ENCODE measurements at places on chromosomes 1 and 21.

GRCh38 chr1:103254691-103255090 lies 146.4 kb upstream of the COL11A1 start:
- DNase-seq = no peak

- DNase-seq = no peak
Measured at GRCh38 chr1:185939142-185939541, 205.0 kb downstream of the HMCN1 start.

DNA sequence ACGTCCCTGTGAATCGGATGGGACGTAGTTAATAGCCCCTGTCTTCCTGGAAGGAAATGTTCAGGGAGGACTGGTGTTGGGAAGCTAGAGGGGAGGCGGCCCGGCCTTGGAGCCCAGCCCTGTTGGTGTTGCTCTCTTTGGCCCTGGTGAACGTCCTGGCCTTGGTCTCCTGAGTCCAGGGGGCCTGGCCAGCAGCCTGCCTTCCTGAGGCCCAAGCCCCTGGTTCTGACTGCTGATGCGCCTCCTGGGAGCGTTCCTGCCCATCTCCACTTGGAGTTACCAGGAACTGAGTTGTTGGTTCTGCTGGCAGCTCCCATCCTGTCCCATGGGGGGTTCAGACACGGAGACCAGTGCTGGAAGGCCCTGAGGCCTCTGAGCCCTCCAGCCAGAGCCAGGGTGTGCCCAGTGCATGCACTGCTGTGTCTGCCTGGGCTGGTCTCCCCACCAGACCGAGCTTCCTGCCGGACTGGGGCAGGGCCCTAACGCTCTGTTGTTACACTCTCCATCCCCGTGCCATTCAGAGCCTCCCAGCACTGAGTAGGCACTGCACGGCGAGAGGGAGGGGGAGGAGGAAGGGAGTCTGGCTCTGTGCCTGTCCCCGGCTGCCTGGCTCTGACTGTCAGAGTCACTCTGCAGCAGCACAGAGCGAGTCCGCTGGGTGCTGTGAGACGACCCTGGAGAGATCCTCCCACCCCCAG lies 382.5 kb upstream of the VAMP3 start:
- DNase-seq = no peak

GRCh38 chr1:37588939-37589338 lies 6.8 kb downstream of the GNL2 start:
- no peak for DNase-seq

- no peak for DNase-seq
Measured at GRCh38 chr1:223394706-223395105, 1.5 kb downstream of the CCDC185 start.

GRCh38 chr21:33308586-33309490 lies 15.9 kb upstream of the IFNAR1 start:
- DNase-seq = no peak

DNA sequence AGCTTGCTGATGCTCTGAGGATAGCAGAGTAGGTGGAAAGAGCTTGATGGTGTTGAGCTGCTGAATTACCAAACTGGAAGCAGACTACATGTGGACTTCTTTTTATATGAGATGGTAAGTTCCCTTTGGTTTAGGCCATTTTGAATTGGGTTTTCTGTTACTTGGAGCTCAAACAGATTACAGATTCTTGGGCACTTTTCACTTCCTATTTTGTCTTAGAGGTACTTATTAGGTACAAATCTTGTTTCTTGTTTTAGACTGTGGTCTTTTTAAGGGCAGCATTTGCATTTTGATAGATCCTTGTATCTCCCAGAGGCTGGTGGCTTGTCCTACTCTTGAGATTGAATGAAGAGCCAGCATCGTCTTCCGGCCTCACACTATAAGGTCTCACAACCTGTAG lies 70.2 kb downstream of the GADD45A start:
- DNase-seq = no peak

DNA sequence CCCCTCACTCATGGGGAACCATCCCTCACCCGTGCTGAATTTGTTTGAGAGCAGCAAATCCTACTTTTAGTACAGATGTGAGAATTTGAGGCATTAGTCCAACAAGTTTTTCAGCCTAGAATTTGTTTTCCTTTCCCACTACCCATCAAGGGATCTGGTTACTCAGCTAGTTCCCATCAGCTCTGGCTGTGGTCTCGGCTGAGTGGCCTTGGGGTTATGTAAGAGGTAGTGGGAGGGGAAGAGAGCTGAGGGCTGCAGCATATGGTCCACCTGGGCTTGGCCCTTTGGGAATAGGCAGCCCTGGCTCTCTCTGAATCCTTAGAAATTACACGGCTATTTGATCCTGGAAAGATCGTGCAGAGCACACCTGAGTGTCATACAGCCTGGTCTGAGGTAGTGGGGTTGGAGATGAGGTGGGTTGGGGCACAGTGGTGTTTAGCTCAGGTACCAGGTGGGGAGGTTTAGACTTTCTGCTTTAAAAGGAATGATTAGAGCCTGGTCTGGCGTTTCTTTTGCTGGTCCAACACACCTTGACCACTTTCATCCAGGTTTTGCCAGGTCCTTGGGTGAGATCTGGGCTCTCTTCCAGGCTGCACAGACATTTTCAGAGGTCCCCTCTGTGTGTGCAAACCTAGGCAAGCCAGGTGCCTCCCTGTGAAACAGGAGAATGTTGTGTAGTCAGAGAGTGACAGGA lies 4.2 kb downstream of the GSTM4 start:
- DNase-seq = no peak

- DNase-seq = no peak
Measured at GRCh38 chr1:213333121-213333520, 282.1 kb downstream of the RPS6KC1 start.

DNA sequence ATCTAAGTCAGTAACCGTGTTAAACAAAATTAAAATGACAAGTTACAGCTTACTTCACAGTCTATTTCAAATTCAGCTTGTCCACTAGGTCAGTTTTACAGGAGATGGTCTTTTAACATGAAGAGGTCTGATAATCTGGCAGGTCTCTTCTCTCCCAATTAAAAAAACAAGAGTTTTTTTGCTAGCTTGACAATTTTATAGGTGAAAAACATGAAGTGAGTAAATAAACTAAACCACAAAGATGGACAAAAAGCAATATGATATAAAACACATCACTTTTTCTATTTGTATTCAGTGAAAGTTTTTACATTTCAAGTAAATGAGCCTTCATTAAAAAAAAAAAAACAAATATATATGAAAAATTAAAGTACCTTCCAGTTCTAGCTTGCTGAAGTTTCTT lies 25.0 kb upstream of the TTC39A start:
- DNase-seq = no peak

DNA sequence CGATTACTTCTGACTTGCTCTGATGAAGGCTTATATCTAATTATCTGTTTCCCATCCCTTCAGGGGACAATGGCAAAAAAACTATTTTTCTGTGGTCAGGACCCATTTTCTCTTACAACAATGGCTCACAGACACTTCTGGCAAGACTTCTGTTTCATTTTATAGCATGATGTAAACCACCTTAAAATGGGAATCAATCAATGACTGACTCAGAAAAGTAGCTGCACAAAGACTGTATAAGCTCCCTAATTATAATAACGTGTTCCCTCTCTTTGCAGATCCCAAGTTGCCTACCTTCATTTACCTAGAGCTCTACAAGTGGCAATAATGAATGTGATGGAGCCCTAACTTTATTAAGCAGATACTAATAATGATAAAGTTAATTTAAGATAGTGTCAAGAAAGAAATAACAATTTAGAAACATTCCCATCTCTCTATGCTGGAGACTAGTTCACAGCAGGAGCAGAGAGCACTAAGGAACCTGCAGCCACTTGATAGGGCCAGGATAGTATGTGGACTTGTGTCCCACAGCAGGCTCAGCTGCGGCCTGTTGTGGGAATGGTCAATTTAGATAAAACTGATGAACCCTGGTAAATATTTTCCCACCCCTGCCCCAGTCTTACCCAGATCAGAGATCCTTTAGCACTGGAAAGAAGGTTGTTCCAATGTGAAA lies 538 bp downstream of the GBP2 start:
- no peak for DNase-seq

DNA sequence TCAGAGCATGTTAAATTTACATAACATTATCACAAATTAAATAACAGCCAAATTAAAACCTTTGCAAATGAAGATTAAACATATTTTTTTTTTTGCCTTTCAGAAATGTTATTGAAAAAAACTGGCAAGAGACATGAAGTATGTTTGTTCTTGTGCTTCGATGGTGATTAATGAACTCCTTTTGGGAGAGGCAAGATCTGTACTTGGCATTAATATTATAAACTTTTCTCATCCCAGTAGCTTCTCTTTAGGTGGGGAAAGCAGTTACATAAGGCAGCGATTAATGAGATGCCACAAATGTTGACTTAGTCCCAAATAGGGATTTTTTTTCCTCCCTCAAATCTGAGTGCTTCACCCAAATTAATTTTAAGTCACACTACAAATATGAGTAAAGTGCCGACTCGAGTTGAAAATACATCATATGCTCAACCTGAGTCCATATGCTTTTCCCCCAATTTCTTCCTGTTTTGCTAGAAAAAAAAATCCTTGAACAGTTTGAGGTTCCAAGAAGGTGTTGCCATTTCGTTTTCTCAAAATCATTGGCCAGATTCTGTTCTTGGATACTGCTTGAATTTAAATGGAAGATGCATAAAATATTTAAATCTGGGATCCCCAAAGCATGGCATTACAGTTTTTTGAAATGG lies 294.5 kb downstream of the VAV3 start:
- no peak for DNase-seq

- DNase-seq = no peak
Measured at GRCh38 chr1:218829097-218829496, 344.6 kb upstream of the LYPLAL1 start.

- no peak for DNase-seq
Measured at GRCh38 chr1:35386959-35387358, 118.5 kb downstream of the ZMYM4 start.

GRCh38 chr1:17535300-17535936 lies 4.1 kb upstream of the ARHGEF10L start:
- DNase-seq = no peak

- no peak for DNase-seq
Measured at GRCh38 chr1:209675565-209676154, 448 bp downstream of the G0S2 start.

DNA sequence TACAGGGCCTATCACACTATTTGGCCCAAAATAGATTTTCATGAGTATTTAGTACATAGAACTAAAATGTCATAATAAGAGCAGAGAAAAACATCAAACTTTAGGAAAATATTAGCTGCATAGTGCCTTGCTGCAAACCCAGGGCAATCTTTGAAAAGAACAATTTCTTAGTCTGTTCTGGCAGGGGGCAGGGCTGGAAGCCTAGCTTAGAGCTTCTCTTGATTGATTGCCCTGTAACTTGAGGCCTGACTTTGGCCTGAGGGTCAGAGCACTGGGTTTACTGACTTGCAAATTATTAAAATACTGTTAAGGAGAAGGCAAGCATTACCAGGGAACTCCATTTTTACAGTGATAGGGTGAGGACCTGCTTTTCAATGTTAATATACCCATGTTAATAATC lies 115.8 kb upstream of the SPAG17 start:
- no peak for DNase-seq

DNA sequence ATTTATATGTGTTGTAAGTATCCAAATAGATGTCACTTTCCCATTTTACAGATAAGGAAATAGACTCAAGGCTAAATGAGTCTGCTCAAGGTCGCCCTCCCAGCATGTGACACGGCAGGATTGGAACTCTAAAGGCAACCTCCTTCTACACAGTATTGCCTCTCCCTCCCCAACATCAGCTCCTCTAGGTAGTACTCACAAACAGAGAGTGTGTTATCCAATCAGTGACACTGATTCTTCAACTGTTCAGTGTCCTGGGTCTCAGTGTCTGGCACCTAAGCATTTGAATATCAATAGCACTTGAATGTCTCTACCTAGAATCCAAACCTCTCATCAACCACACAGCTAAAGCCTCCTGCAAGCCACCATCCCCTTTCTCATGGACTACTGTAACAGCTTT lies 87.1 kb downstream of the DAB1 start:
- DNase-seq = no peak

DNA sequence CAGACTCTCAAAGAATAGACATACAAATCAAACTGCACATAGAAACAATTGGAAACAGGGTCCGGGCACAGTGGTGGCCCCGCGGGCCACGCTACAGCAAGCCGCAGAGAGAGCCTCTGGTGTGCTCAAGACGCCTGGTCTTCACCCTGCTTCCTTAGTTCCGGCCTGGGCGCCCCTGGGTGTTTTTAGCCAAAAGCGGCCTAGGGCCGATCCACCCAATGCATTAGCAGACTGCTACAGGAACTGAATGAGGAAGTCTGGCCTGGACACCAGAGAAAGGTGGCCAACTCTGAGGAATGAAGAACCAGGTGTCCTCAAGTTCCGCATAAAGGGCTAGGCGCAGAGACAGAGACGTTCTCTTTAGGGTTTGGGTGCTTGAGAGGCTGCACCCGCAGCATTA lies 1.7 kb downstream of the PRRX1 start:
- no peak for DNase-seq

DNA sequence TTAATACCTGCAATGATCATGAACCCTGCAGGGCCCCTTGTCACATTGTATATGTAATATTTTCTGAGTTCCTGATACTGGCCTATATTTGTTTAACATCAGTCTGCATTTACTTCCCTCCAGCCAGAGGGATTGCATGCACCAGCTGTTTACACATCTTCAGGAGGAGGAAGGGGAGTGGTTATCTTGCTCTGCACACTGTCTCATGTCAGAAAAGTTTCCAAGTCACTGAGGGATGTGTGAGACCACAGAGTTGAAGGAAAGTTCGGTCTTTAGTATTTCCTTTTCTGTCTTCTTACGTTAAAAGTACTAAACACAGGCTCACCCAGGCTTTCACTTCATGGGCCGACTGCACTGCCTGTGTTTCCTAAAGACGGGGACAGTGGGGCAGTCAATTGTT lies 574.1 kb downstream of the LMO4 start:
- no peak for DNase-seq

DNA sequence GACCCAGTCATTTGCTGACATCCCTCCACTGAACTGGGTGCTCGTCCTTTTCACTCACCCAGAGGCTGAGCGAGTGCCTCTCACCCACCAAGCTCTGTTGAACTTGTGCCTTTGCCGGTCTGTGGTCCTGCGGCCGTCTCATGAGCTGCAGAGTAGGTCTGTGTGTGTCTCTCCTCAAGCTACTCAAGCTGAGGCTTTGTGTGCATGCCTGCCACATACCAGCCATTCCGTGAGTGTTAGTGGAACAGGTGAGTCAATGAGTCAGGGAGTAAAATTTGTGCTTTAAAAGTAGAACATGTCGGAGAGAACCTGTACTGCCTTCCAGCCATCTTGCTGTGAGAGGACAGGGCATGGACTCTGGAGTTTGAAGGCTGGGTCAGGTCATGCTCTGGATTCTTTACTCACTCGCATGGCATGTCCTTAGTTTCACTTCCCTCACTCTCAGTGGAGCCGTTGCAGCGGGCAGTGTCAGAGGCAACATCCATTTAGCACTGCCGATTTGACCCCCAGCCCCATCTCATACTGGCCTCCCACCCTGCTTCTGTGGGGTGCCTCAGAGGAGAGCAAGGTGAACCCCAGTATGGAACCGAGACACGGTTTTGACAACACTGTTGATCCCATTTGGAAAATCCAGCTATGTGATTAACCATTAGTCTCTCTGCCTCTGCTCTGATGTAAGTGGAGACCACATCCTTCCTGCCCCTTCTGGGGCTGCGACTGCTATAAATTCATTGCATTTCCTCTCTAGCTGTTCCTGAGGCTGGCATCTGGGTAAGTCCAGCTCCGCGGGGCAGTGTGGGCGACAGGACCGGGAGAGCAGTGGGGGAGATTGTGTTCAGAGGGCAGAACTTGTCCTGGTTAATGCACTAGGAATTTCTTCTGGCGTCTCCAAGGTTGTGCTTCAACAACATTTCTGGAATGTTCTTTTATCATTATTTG lies at the start of gene NLRP3:
Gene NLRP3, plus strand, starts transcription at position 751 of the 939 bp plus-strand sequence. CDS start 2,628 bp downstream, outside the sequence.
- DNase-seq = no peak
